ENCODE measurements at places on chromosomes 6 and 20.

GRCh38 chr6:50007819-50008218, 14.0 kb downstream of the DEFB110 start:
- DNase-seq: no peak

DNA sequence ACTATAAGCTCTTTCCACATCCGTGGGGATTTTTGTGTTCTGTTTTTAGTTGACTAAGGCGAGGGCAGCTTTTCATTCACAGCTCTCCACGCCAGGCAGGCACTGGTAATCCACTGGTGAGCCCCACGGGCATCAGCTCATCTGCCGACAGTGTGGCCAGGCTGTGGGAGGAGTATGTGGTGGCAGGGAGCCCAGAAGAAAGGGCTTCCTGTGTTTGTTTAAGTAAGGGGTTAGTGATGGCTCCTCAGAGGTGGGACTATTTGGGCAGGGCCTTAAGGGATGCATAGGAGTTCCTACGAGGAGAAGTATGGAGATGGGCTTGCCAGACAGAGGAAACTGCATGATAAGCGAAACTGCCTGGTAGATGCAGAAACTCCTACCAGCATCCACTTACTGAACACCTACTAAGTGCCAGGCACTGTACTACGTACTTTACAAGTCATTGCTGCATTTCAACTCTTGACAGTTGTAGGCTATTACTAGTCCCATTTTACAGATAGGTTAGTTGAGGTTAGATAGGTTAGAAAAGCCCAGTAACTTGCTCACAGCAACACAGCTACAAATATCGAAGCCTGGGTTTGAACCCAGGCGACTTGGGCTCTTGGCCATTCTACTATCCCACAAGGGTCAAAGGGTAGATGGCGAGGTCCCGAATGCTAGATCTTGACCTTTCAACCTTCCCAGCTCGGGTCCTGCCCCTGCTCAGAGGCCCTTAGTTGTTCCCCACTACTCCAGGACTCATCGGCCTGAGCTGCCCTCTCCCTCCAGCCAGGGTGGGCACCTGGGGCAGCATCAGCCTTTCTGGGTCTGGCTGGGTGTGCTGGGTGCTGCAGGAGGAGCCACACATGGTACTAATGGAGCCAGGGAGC, 55.1 kb downstream of the CEBPB start:
- no peak for DNase-seq

GRCh38 chr20:24443436-24443835, 26.0 kb upstream of the SYNDIG1 start:
- no peak for DNase-seq

DNA sequence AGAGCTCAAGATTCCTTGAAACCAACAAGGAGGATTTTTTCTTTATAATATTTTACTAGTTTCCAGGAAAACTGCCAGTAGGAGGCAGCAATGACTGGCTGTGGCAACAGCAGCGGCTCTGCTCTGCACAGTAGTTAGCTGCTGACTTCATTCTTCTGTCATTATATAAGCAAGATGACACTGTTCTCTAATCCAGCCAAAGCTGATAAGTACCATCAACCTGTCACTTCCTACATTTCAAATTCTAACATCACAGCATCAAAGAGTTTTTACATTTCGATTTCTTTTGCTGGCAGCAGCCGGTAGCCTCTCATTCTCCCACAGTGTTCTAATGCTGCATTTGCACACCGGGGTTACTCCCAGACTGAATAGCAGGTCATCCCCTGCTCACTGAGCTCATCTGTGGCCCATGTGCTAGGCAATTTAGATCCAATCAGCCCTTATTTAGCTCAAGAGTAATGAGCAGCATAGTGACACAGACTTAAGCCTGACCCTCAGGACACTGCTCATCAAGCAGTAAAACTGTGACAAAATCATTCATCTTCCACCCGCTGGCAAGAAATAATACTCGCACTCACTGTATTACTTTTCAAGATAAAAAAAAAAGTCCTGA, 67.8 kb downstream of the MMS22L start:
- no peak for DNase-seq

DNA sequence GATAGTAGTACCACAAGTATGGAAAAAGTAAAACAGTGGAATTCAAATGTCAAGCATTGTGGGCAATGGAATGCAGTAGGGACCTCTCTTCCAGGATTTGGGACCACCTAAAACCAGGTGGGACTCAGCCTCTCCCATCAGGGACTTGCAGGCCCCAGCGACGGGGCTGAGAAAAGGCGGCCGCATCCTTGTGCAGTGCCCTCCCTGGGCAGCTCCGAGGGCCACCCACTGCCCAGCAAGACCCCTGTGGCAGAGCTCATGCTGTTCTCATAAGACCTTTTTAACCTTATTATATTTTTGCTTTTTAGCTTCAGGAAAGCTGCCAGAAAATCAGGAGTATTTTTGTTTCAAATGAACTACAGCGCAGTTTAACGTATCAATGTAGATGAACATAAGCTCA, 142.6 kb upstream of the RPS6KA2 start:
- no peak for DNase-seq

DNA sequence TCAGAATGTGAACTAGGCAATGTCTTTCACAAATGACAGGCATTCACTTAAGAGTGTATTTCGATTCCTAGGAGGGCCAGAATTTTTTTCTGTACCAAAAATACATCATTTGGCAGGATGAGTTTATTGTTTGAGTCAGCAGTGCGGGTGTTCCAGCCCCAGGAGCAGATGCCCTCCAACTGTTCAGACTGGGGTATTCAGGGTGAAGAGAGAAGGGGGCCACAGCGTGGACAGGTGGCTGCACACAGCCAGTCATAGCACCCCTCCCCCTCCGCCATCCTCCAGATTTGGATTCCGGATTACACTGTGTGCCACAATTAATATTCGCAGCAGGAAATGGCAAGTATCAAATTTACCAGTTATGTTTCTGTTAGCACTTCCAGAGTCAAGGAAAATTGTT, 38.6 kb downstream of the RIPOR2 start:
- DNase-seq: no peak

DNA sequence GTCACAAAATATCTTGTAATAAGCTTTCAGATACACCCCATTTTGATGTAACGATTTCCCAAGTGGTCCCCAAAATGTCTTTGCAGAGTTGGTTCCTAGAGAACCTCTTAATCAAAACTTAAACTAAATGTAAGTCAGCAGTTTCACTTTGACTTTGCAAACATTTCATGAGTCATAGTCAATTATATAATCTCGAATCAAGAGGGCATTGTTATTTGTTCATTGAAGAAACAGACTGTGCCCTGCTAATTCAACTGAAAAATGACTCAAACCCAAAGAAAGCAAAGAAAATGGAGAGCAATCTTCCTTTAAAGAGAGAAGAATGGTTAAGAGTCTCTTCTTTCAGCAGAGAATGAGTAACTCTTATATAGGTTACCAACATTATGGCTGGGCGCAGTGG, 58.3 kb downstream of the IPCEF1 start:
- DNase-seq: no peak

GRCh38 chr6:160926281-160927276, 65.0 kb upstream of the MAP3K4 start:
- DNase-seq: no peak

GRCh38 chr6:31179042-31179386, 8.5 kb upstream of the POU5F1 start:
- no peak for DNase-seq

GRCh38 chr6:67131827-67132226, 1424.8 kb upstream of the EYS start:
- no peak for DNase-seq
